ENCODE measurements at places on chromosomes 16 and 17.
A peak's percentile ranks its signal among the peaks of the same experiment; 100 is the strongest.

DNA sequence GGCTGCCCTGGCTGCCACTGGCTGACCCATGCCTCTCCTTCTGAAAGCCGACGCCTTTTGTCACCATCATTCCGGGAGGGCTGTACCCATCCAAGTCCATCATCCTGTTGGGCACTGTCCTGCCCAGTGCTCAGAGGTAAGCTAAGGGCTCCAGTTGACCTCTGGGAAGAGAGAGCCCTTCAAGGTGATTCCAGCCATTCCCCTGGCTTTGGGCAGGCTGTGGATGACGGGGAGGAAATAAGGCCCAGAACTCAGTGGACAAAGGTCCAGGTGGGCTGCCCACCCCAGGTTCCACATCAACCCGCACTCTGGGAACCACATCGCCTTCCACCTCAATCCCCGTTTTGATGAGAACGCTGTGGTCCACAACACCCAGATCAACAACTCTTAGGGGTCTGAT, 45.8 kb downstream of the NOS2 start:
- no peak for DNase-seq

DNA sequence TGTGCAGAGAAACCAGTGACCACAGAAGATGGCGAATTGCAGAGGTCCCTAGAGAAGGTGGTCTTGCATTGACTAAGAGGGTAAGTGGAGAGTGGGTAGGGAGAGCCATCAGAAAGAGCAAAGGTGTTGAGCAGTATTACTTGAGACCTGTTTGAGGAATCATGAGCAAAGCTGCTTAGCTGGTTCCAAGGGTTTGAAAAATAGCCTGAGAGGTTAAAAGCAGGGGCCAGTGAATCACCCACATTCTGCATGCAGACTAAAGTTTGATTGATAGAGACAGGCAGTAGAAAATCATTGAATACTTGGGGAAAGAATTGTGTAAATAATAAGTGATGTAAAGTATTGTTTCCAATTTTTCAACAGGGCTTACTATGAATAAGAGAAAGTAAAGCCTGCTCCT, 34.0 kb upstream of the KCNJ16 start:
- DNase-seq: no peak

- peak; percentile 15 for DNase-seq
Measured at GRCh38 chr17:31838636-31839225, 20.3 kb downstream of the COPRS start.

DNA sequence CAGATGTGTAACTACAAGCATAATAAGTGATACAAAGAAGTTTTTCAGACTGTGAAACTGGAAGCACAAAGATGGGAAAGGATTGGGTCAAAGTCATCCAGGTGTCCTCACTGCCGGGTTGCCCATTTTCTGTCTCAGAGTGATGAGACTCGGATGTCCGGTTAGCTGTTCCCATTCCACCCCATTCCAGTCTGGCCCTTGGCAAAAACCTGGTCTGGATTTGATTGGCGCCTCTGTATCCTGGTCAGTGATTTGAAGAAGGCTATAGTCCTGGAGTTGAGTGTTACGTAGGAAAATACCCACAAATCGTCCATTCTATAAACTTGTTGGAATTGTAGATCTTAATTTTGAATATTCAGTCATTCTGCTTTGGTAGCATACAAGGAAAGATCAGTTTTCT, 19.9 kb upstream of the PHKG2 start:
- DNase-seq: no peak

- no peak for DNase-seq
Measured at GRCh38 chr16:60481591-60481990, 1554.6 kb downstream of the CDH8 start.

DNA sequence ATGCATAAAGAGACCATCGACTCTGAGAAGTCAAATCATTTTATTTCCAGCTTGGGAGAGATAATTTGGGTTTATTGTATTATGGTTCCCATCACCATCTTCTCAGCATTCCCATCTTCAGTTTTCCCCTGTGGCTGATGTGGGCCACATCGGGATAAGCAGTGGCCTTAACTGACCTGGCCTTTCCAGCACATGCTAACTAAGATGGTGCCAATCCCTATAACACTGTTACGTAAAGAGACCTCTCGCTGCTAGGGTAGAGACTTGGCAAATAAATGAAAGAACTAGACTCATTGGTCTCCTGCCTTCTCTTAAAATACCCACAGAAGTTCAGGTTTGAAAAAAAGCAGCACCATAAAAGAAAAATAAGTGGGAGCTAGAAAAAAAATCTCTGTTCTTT, 49.4 kb downstream of the VPS35L start:
- DNase-seq: no peak

DNA sequence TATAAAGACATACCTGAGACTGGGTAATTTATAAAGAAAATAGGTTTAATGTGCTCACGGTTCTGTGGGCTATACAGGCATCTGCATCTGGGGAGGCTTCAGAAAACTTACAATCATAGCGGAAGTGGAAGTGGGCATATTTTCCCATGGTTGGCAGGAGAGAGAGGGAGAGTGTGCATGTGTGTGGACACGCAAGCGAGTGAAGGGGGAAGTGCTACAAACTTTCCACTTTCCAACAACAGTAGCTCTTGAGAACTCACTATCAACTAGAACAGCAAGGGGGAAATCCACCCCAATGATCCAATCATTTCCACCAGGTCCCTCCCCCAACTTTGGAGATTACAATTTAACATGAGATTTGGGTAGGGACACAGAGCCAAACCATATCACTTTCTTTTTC, 11.1 kb downstream of the TAOK1 start:
- DNase-seq: no peak

DNA sequence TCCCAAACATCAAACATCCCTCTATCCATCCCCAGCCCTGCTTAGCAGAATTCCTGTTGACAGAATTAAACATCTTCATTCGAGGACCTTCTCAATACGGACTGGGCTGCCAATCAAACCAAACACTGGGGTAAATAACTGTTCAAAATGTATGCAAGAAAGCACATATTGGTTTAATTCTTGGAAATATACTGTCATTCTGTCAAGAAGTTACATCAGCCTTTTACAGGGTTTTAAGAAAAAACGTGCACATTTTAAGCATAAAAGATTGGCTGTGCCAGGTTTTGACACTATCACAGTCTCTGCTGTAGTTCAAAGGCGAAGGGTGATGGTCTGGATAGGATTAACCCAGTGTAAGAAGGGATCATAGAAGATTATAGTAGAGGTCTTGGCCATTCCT, 25.1 kb upstream of the CCNF start:
- DNase-seq: no peak

Data from GM23248 (cell line).